Activated CD4-positive, alpha-beta T cell treated with anti-CD3 and anti-CD28 coated beads for 24 hours (primary cell): ENCODE measurements at places on chromosomes 16 and 17.

GRCh38 chr16:89552913-89553312, 7.6 kb upstream of the RPL13 start:
- DNase-seq, result no peak

DNA sequence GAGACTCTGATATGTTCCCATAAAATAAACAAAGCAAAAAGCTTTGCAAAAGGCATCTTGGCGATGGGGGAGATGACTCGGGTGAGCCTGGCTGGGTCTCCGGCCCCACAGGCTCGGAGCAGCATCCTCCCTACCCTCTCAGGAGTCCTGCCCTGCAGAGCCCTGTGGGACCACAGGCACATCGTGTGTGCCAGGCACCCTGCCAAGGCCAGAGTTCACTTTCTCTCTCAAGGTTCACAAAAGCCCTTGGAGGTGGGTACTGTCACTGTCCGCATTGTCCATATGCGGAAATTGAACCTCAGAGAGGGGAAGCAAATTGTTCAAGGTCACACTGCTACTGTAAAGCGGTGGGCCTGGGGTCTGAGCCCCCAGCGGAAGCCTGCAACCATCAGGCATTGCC, 48.5 kb downstream of the CRISPLD2 start:
- no peak for DNase-seq

GRCh38 chr16:58148099-58148498, 18.9 kb upstream of the CFAP20 start:
- DNase-seq, result no peak

GRCh38 chr17:77709594-77709993, 248.9 kb upstream of the TNRC6C start:
- DNase-seq, result no peak

DNA sequence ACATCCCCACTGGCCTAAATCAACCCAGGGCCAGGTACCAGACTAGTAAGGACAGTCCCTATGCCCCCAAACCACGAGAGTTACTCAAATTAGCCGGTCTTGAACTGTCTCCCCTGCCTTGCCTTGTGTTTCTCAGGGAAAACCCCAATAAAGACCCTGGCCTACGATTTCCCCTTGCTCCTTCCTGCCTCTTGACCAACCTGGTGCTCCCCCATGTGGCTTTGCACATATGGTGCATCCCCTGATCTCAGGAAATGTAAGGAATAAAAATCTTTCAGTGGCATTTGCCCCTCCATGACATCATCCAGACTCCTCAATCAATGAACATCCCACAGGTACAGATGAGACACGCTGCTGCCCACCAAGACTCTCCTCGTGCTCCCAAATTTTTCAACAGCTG, 87.9 kb downstream of the ZNF18 start:
- DNase-seq, result no peak

DNA sequence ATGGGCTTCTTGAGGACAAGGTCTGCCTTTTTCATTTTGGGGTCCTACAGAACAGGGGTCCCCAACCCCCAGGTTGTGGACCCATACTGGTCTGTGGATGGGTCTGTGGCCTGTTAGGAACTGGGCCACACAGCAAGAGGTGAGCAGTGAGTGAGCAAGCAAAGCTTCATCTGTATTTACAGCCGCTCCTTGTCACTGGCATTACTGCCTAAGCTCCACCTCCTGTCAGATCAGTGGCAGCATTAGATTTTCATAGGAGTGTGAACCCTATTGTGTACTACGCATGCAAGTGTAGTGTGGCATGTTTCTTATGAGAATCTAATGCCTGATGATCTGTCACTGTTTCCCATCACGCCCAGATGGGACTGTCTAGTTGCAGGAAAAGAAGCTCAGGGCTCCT, 33.9 kb downstream of the ERN1 start:
- no peak for DNase-seq

- DNase-seq, result no peak
These were observed 9.2 kb downstream of the SCGB1C2 start for GRCh38 chr17:146546-146945.

DNA sequence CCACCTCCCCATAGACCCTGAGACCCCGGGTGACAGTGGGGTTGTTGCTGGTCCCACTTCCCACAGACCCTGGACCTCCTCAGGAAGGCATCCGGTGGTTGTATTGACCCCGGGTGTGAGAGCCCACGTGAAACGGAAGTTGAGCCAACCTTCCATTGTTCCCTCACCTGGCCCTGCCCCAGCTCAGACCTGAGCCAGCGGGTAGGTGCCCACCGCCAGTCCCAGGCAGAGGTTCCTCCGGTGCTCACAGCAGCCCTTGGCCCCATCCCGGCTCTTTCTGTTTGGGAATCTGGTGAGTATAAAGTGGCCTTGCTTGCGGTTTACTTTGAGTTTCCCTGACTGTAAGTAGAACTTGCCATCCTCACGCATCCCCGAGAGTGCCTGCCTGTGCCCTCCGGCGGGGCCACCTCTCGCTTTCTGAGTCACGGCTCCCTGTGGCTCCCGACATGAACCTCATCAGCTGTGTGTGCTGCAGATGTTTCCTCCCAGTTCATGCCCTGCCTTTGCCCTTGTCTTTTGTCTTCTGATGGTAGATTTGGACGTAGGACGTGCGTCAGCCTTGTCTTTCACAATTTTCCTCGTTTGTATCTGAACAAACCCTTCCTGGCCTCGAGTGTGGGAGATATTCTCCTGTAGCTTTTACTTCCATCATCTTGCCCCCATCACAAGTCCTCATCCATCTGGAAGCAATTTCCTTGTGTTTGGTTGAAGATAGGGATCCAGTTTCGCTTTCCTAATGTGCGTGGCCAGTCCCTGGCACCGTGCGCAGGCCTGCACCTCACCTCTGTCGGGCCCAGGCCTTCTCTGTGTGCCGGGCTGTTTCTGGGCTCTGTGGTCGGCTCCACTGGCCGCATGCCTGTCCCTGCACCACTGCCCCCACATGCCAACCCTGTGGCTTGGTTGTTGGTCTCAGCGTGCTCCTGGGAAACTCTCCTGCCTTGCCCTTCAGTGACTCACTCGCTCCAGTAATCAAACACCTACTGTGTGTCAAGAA, 76.0 kb downstream of the METRNL start:
- no peak for DNase-seq

DNA sequence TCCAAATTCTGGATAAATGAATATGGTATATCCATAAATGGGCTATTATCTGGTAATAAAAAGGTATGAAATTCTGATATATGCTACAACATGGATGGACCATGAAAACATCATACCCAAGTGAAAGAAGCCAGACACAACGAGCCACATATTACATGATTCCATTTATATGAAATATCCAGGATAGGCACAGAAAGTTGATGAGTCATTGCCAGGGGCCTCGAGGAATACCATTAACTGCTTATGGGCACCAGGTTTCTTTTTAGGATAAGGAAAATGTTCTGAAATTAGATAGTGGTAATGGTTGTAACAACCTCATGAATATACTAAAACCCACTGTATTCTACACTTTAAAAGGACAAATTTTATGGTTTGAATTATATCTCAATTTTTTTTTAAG, 123.2 kb downstream of the PITPNC1 start:
- DNase-seq, result no peak

DNA sequence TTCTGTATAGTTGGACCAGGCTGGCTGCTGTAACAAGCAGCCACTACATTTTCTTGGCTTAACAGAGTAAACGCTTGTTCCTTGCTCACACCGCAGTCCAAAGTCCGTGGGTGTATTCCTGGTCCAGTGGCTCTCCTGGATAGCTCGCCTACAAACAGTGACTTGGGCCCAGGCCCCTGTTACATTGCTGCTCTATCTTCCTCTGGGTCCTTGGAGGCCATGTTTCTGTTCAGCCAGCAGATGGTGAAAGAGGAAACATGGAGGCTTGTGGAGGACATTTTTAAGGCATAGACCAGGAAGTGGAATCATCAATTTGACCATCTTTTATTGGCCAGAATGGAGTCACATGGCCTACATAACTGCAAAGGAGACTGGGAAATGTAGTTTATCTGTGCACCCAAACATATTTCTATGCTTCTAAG, 55.1 kb downstream of the ATP2C2 start:
- DNase-seq, result no peak

GRCh38 chr17:7258731-7259554, 3.3 kb downstream of the CLDN7 start:
- DNase-seq, result no peak

DNA sequence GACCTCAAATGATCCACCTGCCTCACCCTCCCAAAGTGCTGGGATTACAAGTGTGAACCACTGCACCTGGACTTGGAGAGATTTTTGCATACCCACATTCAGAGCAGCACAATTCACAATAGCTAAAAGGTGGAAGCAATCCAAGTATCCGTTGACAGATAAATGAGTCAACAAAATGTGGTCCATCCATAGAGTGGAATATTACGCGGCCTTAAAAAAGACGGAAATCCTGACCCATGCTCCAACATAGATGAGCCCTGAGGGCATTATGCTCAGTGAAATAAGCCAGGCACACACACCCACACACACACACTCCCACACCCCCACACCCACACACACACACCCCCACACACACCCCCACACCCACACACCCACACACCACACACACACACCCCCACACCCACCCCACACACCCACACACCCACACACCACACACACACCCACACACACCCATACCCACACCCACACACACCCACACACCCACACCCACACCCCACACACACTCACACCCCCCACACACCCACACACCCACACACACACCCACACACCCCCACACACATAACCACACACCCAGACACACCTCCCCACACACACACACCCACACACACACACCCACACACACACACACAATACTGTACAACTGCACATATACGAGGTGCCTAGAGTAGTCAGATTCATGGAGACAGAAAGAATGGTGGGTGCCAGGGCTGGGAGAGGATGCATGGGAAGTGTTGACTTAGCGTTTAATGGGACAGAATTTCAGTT, 124.7 kb downstream of the FOXL1 start:
- no peak for DNase-seq

GRCh38 chr16:10629592-10629963, 49.2 kb upstream of the EMP2 start:
- no peak for DNase-seq

DNA sequence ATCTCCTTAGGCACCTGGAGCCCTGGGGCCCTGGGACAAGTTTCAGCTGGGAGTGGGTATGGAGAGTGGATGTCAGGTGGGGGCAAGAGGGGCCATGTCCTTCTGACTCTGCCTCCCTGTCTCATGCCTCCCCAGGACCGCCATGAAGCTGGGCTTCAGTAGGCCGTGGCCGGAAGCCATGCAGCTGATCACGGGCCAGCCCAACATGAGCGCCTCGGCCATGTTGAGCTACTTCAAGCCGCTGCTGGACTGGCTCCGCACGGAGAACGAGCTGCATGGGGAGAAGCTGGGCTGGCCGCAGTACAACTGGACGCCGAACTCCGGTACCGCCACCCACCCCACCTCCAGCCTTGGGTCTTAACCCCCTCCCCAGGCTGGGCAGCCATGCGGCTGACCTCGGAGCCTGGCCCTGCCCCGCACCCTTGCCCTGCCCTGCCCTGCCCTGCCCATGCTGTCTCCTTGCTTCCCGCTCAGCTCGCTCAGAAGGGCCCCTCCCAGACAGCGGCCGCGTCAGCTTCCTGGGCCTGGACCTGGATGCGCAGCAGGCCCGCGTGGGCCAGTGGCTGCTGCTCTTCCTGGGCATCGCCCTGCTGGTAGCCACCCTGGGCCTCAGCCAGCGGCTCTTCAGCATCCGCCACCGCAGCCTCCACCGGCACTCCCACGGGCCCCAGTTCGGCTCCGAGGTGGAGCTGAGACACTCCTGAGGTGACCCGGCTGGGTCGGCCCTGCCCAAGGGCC, 20.0 kb downstream of the ACE start:
- DNase-seq, result no peak

DNA sequence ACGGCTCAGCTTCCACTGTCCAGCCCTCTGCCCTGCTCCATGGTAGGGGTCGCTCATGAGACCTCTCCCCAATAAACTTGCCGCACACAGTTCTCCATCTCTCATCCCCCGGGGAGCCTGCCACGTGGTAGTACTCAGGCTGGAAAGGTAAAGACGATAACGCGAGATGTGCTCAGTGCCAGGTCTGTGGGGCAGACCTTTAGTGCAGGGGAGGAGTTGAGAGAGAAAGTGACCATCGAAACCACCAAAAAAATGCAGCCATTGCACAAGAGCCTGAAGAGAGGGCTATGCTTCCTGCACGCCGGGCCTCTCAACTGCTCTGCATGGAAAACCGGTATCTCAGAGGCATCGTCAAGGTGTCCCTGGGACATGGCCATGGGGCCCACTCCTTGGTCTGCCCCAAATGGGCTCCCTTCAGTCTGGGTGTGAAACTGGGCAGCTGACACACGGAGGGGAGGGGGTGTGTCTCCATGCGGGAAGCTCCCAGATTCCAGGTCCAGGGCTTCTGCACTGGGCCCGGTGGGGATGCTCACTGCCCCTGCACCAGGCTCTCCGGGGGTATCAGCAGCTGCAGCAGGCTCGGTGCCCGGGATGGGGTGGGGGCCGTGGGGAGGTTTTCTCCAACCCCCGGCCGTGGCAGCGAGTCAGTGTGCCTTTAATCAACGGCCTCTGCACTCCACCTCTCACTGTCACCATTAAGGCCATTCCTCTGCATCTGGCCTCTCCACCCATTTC, 4.7 kb upstream of the AANAT start:
- DNase-seq, result no peak

- DNase-seq, result no peak
These were observed 1.1 kb downstream of the SYT17 start for GRCh38 chr16:19169082-19169639.

GRCh38 chr17:37742116-37742761, 2.6 kb downstream of the HNF1B start:
- DNase-seq, result no peak

DNA sequence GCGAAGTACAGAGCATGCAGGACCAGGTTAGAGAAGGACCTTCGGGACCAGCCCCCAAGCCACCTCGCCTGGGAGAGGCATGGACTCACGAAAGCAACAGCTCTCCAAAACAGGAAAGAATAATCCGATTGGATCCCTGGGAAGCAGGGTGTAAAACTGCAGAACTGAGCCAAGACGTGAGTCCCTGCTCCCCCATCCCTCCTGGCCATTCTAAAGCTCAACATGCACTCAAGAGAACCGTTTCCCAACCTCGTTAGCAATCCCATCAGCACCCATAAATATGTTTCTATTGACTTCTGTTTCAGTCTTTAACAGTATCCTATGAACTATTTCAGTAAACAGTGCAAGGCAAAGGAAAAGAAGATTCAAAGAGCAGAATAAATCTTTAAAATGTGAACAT, 167.0 kb downstream of the COPRS start:
- no peak for DNase-seq

- no peak for DNase-seq
These were observed 976 bp downstream of the CCL3L1 start for GRCh38 chr17:36195434-36196130.

GRCh38 chr16:74623839-74624235, 16.9 kb upstream of the GLG1 start:
- no peak for DNase-seq
